B cell (primary cell): ENCODE measurements at places on chromosomes 4 and X. TPM values are rescaled to one million over a fixed set of nuclear protein-coding genes. Genes with fewer than 3 reads are reported as not detected.

TRIML1 gene
- not detected in 2 replicates for total RNA-seq

NPY2R gene
- total RNA-seq = not detected in 2 replicates

FAM114A1 gene
- total RNA-seq = 2.2 and 2.9 TPM in 2 replicates

DOK7 gene
- total RNA-seq = 21.1 and 24.1 TPM in 2 replicates

UGT8 gene
- total RNA-seq = 23.2 and 24.0 TPM in 2 replicates

FAM241A gene
- total RNA-seq = 0.79 and 0.95 TPM in 2 replicates

FAT4 gene
- 0.02 TPM in 1 of 2 replicates, not detected in the other for total RNA-seq

COL4A5 gene
- total RNA-seq = not detected in 2 replicates

UTP14A gene
- 21.5 and 23.0 TPM in 2 replicates for total RNA-seq

RAB39B gene
- total RNA-seq = 7.8 and 8.8 TPM in 2 replicates

TTC29 gene
- not detected in 2 replicates for total RNA-seq

MTNR1A gene
- total RNA-seq = not detected in 2 replicates

WDR17 gene
- 7.1 and 8.8 TPM in 2 replicates for total RNA-seq

GPR34 gene
- not detected in 2 replicates for total RNA-seq

PTCHD1 gene
- total RNA-seq = not detected in 2 replicates

CFP gene
- 0.59 and 2.0 TPM in 2 replicates for total RNA-seq

UGT2B17 gene
- total RNA-seq = 0.41 and 0.52 TPM in 2 replicates

EVC gene
- total RNA-seq = 1.1 and 1.5 TPM in 2 replicates

HHIP gene
- 0.39 TPM in 1 of 2 replicates, not detected in the other for total RNA-seq

SPIN2B gene
- 23.5 and 29.7 TPM in 2 replicates for total RNA-seq

SHROOM2 gene
- not detected in 2 replicates for total RNA-seq

NOX1 gene
- not detected in 2 replicates for total RNA-seq

ZNF827 gene
- total RNA-seq = 28.5 and 30.1 TPM in 2 replicates

UGT2B7 gene
- not detected in 2 replicates for total RNA-seq

SPACA5 gene
- not detected in 2 replicates for total RNA-seq

FAM9C gene
- total RNA-seq = not detected in 2 replicates

PDGFC gene
- total RNA-seq = 0.10 TPM in 1 of 2 replicates, not detected in the other

PSAPL1 gene
- total RNA-seq = not detected in 2 replicates

PNMA3 gene
- total RNA-seq = 3.3 and 4.2 TPM in 2 replicates
